ENCODE measurements at places on chromosomes 11 and 22.
A peak's percentile ranks its signal among the peaks of the same experiment; 100 is the strongest.

GRCh38 chr22:37206118-37206840, 6.0 kb downstream of the SSTR3 start:
- H3K4me1 ChIP-seq: no peaks in the 10 kb centered on the region
- DNase-seq: no peak
- H3K36me3 ChIP-seq: no peaks in the 10 kb centered on the region
- no peaks in the 10 kb centered on the region for H3K27me3 ChIP-seq

GRCh38 chr11:88404391-88404790, 66.9 kb upstream of the CTSC start:
- no peaks in the 10 kb centered on the region for H3K4me1 ChIP-seq
- H3K27me3 ChIP-seq: no peaks in the 10 kb centered on the region
- DNase-seq: no peak
- no peak overlapping the region for H3K27ac ChIP-seq
- no peaks in the 10 kb centered on the region for H3K36me3 ChIP-seq

DNA sequence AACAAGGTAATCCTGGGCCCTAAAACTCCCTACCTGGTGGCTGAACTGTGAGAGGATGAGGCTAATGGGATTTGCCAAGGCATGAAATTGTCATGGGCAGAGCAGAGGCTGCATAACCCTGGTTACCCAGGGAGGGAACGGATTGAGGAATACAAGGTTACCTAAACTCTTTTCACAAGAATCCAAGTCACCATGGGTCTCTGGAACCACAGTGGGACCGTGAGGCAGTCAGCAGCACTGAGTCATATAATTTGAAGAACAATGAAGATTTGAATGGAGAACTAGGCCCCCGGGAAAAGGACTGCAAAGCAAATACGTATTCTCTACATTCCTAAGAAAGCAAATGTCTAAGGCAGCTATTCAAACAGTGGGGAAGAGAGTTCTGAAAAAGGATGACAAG, 19.8 kb downstream of the CAT start:
- H3K4me1 ChIP-seq: no peaks in the 10 kb centered on the region
- H3K27me3 ChIP-seq: no peaks in the 10 kb centered on the region
- no peak for DNase-seq
- no peak overlapping the region for H3K4me3 ChIP-seq
- no peak overlapping the region for H3K27ac ChIP-seq
- no peaks in the 10 kb centered on the region for H3K36me3 ChIP-seq

- no peak overlapping the region for H3K4me3 ChIP-seq
- no peaks in the 10 kb centered on the region for H3K27me3 ChIP-seq
- DNase-seq: no peak
- H3K36me3 ChIP-seq: no peaks in the 10 kb centered on the region
- no peak overlapping the region for H3K27ac ChIP-seq
Observed at GRCh38 chr11:98007072-98007471, 1013.7 kb upstream of the CNTN5 start.

DNA sequence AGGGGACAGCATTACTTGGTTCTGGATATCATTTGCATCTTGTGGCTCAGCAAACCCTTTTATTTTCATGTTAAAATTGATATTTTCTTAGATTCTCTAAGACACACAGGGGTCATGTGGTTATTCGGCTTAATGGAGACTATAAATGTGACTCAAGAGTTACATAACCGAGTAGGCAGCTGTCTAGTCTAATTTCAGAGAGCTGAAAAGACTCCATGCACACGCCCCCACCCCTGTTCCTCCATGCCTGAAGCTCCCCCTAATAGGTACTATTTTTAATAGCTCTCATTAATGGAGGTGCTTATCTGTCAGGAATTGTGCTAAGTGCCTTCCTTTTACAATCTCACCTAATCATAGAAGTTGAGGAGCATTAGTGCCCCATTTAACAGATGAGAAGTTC, 189.2 kb upstream of the ARHGAP20 start:
- no peak overlapping the region for H3K4me3 ChIP-seq
- no peaks in the 10 kb centered on the region for H3K27me3 ChIP-seq
- no peaks in the 10 kb centered on the region for H3K4me1 ChIP-seq
- no peak for DNase-seq
- H3K27ac ChIP-seq: no peak overlapping the region

- no peaks in the 10 kb centered on the region for H3K4me1 ChIP-seq
- H3K27ac ChIP-seq: no peak overlapping the region
- H3K4me3 ChIP-seq: no peak overlapping the region
- no peaks in the 10 kb centered on the region for H3K36me3 ChIP-seq
- no peaks in the 10 kb centered on the region for H3K27me3 ChIP-seq
- no peak for DNase-seq
Observed at GRCh38 chr22:28019360-28019759, 100.3 kb upstream of the PITPNB start.

GRCh38 chr11:132125988-132126871, 755.8 kb downstream of the NTM start:
- H3K36me3 ChIP-seq: no peaks in the 10 kb centered on the region
- H3K4me3 ChIP-seq: peak overlapping the region; percentile 0
- no peaks in the 10 kb centered on the region for H3K27me3 ChIP-seq
- DNase-seq: no peak
- H3K27ac ChIP-seq: no peak overlapping the region

DNA sequence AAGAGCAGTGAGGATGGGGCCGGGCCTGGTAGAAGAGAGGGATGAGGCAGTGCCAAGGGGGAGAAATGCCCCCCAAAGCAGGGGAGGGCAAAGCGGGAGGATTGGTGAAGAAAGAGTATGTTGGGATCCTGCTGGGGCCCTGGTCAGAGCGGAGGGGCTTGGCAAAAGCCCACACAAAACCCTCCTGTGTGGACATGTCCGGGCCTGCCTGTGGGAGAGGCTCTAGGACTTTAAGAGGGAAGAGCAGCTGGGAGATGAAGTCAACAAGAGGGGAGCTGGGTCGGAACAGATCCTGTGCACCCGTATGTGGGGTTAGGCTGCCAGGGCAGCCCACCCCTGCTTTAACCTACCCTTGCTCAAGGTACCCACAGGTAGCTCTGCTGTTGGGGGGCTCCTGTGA, 25.8 kb downstream of the ART5 start:
- H3K4me1 ChIP-seq: peaks cover 2% of the 10 kb centered on the region
- no peaks in the 10 kb centered on the region for H3K36me3 ChIP-seq
- H3K27me3 ChIP-seq: no peaks in the 10 kb centered on the region
- DNase-seq: no peak
- no peak overlapping the region for H3K27ac ChIP-seq

DNA sequence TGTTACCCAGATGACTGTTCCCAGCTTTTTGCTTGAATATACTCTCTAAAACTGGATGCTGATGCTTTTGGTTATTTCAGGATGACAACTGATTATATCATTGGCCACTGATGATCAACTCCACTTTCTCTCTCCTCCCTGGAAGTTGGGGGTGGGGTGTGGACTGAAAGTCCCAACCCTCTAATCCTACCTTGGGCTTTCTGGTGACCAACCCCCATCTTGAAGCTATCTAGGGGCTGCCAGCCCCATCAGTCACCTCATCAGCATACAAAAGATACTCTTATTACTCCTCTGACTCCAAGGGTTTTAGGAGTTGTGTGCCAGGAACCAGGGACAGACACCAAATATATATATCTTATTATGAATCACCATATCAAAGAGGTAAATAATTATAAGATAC, 69.3 kb downstream of the SLC25A17 start:
- no peaks in the 10 kb centered on the region for H3K4me1 ChIP-seq
- no peak overlapping the region for H3K27ac ChIP-seq
- H3K4me3 ChIP-seq: no peak overlapping the region

DNA sequence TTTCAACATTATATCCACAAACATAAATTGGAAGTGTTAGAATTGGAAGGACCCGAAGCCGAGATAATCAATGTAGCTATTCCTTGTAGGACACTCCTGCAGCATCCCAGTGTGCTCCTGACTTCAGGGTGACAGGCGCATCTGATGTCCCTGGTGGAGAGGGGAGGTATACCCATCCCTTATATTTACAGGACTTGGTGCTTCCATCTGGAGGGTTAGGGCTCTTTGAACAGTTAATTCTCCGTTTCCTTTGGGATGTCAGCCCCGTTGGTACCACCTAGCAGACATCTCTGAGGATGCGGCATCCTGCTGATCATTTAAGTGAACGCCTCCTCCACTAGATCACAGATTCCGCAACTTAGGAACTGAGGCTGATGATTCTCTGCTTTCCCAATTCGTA, 451.3 kb downstream of the OPCML start:
- no peaks in the 10 kb centered on the region for H3K36me3 ChIP-seq
- no peak overlapping the region for H3K4me3 ChIP-seq
- H3K27me3 ChIP-seq: no peaks in the 10 kb centered on the region
- DNase-seq: no peak
- H3K4me1 ChIP-seq: no peaks in the 10 kb centered on the region
- no peak overlapping the region for H3K27ac ChIP-seq

- no peak overlapping the region for H3K4me3 ChIP-seq
- H3K36me3 ChIP-seq: no peaks in the 10 kb centered on the region
- H3K4me1 ChIP-seq: no peaks in the 10 kb centered on the region
- 0 out of 2 replicates have a peak, but pooled peaks cover 1% of the 10 kb centered on the region for H3K27me3 ChIP-seq
Observed at GRCh38 chr11:32137263-32137662, 46.4 kb downstream of the RCN1 start.

GRCh38 chr11:68992743-68993255, 12.0 kb upstream of the MRGPRD start:
- no peak overlapping the region for H3K27ac ChIP-seq
- H3K27me3 ChIP-seq: no peaks in the 10 kb centered on the region
- no peaks in the 10 kb centered on the region for H3K4me1 ChIP-seq
- no peaks in the 10 kb centered on the region for H3K36me3 ChIP-seq
- H3K4me3 ChIP-seq: no peak overlapping the region

DNA sequence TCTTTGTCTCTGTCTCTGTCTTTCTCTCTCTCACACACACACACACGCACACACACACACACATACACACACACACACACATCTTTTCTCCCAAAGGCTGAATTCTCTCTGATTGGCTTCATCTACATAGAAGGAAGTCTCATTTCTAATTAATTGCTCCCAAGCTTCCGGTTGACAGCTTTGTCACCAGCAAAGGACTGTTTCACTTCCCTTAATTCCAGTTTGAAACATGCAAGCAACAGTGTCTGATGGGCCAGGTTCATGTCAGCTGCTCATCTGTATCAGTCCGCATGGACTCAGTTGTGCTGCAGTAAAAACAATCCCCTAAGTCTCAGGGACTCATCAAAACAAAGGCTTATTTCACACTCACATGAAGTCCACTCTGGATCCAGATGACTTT, 16.2 kb upstream of the PVALB start:
- no peak overlapping the region for H3K4me3 ChIP-seq
- H3K4me1 ChIP-seq: peaks cover 2% of the 10 kb centered on the region
- H3K27me3 ChIP-seq: no peaks in the 10 kb centered on the region
- DNase-seq: no peak
- no peaks in the 10 kb centered on the region for H3K36me3 ChIP-seq
- H3K27ac ChIP-seq: no peak overlapping the region

GRCh38 chr11:297051-297585, 2.2 kb downstream of the IFITM5 start:
- no peak for DNase-seq
- no peaks in the 10 kb centered on the region for H3K27me3 ChIP-seq
- H3K4me3 ChIP-seq: no peak overlapping the region
- H3K27ac ChIP-seq: no peak overlapping the region
- H3K36me3 ChIP-seq: peaks cover 19% of the 10 kb centered on the region
- H3K4me1 ChIP-seq: peaks cover 14% of the 10 kb centered on the region

DNA sequence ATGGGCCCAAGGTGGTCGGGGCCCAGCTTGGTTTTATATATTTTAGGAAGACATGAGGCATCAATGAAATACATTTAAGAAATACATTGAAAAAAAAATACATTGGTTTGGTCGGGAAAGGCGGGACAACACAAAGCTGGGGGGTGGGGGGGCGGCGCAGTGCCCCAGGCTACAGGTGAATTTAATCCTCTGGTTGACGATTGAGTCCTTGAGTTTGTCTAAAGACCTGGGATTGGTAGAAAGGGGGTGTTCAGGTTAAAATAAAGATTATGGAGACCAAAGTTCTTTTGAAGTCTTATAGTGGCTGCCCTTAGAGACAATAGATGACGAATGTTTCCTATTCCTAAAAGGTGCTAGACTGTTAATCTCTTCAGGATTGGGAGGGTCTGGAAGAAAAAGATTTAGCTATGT, 3.1 kb downstream of the IFITM1 start:
- H3K4me1 ChIP-seq: peaks cover 25% of the 10 kb centered on the region
- H3K27ac ChIP-seq: no peak overlapping the region
- H3K27me3 ChIP-seq: no peaks in the 10 kb centered on the region

DNA sequence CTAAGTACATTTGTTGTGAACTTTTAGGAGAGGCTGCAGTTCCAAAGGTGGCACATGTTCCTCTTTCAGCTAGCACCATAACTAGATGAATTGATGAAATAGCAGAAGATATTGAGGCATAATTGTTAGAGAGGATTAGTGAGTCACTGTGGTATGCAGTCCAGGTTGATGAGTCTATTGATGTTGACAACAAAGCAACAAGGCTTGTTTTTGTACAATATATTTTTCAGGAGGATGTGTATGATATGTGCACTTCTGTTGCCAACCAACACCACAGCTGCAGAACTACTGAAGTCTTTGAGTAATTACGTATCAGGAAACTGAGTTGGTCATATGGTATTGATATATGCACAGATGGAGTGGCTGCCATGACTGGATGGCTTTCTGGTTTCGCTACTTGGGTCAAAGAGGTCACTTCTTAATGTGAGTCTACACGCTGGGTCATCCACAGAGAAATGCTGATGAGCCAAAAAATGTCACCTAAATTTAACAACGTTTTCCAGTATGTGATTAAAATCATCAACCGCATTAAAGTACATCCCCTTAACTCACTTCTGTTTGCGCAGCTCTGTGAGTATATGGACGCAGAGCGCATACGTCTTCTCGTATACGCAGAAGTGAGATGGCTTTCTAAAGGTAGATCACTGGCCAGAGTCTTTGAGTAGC, 261.3 kb upstream of the ANO5 start:
- H3K27me3 ChIP-seq: no peaks in the 10 kb centered on the region
- H3K36me3 ChIP-seq: no peaks in the 10 kb centered on the region
- no peak for DNase-seq
- no peaks in the 10 kb centered on the region for H3K4me1 ChIP-seq

DNA sequence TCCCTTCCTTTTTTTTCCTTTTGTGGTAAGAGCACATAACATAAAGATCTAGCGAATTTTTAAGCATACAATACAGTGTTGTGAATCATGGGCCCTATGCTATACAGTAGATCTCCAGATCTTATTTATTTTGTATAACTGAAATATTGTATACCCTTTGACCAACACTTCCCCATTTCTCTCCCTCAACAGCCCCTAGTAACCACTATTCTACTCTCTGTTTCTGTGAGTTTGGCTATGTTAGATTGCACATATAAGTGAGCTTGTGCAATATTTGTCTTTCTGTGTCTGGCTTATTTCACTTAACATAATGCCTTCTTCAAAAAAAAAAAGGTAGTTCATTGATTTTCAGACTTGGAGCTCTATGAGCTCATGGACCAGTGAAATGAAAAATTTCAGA, 180.5 kb downstream of the C11orf91 start:
- H3K36me3 ChIP-seq: no peaks in the 10 kb centered on the region
- no peak overlapping the region for H3K4me3 ChIP-seq
- H3K27ac ChIP-seq: no peak overlapping the region

- no peak for DNase-seq
- H3K4me3 ChIP-seq: no peak overlapping the region
Observed at GRCh38 chr22:50657925-50658324, 14.7 kb upstream of the SHANK3 start.
